ENCODE measurements at places on chromosomes 6 and 20.

- DNase-seq = no peak
Measured at GRCh38 chr6:3415082-3415453, 41.8 kb downstream of the SLC22A23 start.

DNA sequence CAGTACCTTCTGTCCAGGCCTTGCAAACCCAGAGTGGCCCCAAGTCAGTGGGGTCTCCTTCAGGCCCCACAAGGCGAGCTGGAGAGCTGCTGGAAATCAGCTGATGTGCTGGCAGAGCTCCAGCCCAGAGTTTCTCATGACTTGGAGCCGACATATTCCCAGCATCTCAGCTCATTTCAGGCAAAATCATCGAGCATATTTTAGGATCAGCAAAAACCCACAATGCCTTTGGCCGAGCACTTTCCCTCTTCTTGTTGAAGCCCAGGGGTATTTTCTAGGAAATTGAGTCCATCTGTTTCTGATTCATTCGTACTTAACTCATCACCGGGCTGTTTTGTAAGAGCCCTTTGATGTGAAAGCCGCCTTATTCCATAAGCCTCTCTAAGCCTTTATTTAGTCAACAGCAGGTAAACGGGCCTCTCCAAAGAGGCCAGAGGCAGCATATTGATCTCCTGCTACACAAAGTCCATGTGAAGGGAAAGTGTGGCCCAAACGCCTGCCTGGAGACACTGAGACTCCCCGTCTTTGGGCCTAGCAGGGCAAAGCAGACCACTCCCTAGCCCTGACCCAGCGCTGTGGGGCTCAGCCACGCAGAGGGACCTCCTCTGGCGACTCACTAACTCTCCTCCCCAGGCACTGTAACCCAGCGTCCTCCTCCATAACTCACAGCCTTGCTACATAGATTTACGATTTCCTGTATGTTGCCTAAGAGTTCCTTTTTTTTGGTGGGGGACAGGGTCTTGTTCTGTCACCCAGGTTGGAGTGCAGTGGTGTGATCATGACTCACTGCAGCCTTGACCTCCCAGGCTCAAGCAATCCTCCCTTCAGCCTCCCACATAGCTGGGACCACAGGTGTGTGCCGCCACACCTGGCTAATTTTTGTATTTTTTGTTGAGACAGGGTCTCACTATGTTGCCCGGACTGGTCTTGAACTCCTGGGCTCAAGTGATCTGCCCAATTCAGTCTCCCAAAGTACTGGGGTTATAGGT lies 12.1 kb upstream of the C20orf203 start:
- DNase-seq = peak; percentile 53

DNA sequence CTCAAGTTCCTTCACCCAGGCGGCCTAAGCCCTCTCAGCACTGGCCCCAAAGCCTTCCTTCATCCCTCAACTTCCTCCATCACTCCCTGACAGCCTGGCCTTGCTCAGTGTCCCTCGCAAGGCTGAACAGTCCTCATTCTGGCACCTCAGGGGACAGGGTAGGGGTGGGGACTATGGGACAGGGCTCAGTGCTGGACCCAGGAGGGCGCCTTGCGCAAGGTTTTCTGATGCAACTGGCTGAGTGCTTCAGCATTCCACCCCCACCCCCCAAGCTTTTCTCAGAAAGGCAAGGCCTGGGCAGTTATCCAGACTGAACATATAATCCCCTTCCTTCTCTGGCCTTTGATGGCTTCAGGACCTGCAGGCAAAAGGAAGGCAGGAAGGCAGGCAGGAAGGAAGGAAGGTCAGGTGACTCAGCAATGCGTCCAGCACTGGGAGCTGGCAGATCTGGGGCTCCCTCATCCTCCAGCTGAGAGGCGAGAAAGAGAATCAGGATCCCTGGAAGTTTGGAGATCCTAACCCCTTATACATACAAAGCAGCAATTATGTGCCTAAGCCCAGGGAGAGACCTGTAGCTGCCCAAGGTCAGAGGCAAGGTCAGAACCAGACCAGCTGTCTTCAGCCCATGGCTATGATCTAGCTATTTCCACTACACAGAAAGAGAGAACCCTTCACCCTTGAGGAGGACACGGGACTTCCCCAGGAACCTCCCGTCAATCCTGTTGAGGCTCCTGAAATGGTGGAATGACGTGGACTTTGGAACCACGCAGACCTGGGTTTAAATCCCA lies 8.6 kb upstream of the TRIB3 start:
- no peak for DNase-seq

DNA sequence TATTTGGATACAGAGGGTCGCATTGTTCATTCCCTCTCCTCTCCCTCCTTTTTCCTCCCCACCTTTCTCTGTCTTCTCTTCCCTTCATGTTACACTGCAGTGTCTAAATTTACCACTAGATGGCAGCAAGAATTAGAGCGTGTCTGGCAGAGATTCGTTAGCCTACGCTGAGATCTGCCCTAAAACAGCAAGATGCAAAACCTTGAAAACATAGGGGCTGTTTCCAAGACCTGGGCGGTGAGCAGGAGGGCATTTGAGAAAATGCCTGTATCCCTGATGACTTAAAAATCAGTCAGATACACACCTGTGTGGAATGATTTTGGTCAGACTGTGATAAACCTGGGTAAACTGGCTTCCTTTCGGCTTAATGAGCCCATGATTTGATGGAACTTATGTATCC lies 101.5 kb upstream of the ISM1 start:
- DNase-seq = no peak

DNA sequence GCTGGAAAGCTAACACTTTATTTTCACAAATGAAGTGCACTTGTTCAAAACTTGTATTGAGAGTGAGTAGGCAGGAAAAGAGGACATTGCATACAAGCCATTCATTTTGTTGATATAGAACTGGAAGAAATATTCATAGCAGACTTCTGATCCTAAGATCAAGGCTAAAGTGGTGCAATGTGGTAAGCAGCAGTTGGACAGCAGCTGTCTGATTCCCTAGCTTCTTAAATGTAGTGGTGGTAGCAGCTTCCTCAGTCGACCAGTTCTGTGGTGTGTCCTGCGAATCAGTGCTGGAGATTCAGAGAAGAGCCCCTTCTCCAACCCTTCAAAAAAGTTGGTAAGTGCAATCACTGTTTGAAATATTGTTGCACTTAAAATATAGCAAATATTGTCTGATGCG lies 281.7 kb upstream of the GJE1 start:
- no peak for DNase-seq

DNA sequence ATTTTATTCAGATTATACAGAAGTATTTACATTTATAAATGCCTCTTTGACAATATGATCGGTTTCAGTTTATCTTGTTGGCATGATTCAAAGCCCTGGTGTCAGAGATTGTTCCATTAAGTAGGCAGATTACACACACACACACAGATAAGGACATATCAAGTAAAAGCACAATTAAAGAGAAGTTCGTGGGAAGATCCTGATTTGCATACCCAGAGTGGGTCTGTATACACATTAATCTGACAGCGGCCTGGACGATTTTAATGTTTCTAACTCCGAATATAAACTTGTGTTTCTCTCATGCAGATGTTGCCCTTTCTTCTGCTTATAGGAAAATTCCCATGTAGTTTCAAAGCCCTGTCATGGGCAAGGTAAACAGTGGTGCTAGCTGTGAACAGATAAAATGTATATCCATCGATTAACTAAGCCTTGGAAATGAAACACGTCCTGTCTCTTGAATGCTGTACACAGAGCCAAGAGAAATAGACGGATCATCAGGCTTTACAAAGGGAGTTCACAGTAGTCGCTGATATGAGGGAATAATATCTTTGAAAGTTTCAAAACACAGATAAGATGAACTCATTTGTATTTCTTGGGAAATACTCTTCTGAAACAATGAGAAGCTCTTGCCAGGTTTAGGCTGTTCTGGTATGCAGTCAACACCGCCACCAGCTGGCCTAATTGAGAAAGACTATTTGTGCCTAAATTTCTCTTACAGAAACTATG lies 108.2 kb upstream of the GMDS start:
- peak; percentile 67 for DNase-seq

- DNase-seq = no peak
Measured at GRCh38 chr20:53244711-53245110, 272.6 kb downstream of the TSHZ2 start.

GRCh38 chr6:68427630-68428029 lies 207.5 kb upstream of the ADGRB3 start:
- no peak for DNase-seq

DNA sequence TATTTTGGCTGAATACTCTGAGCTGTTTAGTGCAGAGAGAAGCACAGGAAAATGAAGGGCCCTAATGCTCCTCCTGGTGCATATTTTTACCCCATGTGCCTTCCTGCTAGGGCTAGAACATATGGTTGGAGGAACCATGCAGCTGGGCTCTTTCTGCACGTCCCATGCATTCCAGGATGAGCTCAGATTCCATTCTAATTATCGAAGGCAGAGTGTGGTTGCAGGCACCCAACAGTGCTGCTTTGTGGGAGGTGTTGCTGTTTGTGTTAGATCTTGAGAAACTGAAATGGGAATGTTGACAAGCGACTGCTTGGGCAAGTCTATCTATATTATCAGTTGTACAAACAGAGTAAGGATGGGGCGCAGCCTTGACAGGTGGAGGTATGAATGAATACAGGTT lies 419.5 kb downstream of the DHX35 start:
- DNase-seq = no peak

GRCh38 chr20:22465622-22466446 lies 118.5 kb downstream of the FOXA2 start:
- DNase-seq = no peak

DNA sequence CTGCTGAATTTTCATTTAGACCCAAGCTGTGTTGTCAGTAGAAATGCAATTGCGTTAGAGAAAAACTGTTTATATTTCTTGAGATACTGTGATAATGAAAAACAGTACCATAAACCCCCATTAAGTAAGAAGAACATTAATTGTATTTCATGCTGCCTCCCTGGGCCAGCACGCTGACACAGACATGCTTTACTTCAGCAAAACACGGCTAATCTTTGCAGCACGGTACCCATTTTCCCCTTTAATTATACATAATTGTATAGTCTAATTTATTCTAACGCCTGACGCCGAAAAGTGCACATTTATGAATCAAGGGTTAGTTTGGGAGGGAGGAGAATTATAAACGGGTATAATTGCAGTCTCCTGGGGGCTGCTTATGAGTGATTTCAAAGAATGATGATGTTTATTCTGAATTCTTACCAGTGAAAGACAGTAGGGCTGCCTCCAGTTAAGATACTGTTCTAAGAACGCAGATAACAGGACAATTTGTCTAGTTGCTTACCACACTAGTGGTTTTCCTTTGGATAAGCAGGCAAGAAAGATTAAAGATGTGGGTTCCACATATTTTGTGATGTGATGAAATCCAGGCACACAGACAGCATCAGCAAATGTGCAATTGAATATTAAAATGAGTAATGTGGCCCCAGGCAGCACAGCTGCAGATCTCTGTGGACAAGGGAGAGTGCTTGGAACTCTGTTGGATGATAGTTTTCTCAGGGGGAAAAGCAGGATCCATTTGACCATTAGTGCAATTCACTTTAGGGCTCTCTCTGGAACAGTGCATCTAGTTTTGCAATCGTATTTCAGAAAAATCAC lies 4.7 kb upstream of the SULF2 start:
- DNase-seq = no peak
